Fibroblast of pulmonary artery (primary cell): ENCODE measurements at places on chromosomes 12 and 14.
A peak's percentile ranks its signal among the peaks of the same experiment; 100 is the strongest.

DNA sequence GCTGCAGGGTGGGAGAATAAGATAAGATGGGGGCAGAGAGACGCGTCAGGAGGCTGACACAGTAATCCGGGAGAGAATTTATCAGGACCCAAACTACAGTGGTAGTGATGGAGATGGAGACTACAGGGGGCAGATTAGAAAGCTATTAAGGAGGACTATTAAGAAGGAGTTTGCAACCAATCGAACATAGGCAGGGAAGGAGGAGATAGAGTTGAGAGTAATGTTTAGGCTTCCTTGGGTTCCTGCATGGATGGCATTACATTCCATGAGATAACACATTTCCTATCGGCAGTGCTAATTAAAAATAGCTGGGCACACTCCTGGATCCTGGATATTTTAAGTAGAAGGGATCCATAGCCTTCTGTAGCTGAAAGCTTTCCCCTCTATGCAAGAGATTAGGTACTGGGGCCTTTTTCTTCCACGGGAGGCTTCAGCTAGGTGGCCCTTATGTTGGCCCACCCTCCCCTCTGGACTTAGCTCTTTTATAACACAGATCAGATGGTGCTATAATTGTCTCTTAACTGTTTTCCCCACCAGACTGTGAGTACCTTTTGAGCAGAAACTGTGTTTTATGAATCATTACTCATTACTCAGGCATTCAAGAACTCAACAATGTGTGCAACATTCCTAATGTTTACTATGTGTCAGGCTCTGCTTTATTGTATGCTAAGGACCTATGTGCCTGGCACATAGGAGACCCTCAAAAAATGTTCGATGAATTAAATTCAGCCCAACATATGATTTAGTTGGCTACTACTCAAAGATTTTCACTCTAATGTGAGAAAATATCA is 113.0 kb downstream of the RMST start:
- DNase-seq, result no peak

GRCh38 chr12:25074954-25075353 is 120.0 kb downstream of the DNAI7 start:
- DNase-seq, result no peak

- no peak for DNase-seq
Observed at GRCh38 chr14:75213172-75213571, 36.8 kb upstream of the TMED10 start.

DNA sequence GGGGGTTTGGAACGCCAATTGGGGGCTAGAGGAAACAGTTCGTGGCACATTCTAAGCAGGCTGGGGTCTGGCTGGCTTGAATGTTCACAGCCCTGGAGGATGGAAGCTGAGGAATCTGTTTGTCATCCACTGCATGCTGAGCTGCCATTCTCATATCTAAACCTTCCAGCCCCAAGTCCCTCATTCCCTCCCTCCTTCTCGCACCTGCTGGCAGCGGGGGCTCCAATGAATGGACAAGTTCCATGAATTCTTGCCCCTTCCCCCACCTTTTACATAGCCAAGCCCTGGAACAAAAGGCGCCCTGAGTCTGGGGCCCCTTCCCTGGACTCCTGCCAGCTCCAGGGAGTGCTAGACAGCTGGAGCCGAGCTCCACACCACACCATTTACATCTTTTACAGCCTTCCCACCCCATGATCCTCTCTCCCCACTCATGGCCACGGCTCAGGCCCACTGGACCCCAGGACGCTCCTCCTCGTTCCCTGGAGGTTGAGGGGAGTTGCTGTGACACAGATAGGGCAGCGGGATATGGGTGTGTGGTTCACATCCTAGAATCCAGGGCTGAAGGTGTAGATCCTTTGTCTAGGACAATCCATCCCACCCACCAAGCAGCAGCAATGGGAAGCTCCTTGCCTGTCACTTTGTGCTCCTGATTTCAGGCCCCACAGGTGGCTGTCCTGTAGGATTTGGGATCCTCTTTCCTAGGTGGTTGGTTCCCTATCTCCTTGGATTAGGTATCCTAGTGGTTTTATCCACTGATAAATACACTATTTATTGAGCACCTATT is 21.7 kb upstream of the VRTN start:
- DNase-seq, result no peak

DNA sequence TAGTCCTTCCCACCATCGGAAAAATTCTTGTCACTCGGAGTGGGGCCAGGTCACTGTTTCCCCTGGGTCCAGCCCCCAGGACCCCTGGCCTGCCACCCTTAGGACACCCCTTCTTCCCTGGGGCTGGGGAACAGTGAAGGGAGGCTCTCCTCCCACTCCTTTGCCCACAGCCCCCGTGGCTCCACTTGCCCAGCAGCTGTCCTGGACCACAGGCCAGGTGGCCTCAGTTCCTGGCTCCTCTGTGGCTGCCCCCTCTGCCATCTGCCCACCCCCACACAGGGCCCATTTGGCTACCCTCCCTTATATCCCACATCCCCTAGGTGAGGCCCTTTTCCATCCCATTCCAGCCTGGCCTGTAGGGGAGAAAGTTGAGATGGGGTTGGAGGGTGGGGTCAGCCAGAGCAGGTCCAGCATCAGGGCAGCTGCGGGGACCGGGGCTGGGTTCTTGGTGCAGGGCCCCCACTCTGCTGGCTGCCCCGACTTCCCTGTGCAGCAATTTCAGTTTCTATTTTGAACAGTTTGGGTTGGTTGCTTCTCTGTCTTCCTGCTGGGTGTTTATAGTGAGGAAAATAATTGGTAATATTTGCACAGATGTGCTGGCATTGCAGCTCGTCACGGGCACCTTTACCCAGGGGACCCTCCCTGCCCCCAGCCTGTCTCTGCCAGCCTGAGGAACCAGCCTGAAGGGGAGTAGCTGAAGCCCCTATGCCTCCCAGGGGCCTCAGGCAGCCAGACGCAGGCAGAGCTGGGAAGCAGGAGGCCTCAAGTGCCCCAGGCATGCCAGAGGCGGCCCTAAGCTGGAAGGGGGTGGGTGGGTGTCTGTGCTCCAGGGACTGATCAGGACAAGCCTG is 23.4 kb downstream of the SYNDIG1L start:
- no peak for DNase-seq

DNA sequence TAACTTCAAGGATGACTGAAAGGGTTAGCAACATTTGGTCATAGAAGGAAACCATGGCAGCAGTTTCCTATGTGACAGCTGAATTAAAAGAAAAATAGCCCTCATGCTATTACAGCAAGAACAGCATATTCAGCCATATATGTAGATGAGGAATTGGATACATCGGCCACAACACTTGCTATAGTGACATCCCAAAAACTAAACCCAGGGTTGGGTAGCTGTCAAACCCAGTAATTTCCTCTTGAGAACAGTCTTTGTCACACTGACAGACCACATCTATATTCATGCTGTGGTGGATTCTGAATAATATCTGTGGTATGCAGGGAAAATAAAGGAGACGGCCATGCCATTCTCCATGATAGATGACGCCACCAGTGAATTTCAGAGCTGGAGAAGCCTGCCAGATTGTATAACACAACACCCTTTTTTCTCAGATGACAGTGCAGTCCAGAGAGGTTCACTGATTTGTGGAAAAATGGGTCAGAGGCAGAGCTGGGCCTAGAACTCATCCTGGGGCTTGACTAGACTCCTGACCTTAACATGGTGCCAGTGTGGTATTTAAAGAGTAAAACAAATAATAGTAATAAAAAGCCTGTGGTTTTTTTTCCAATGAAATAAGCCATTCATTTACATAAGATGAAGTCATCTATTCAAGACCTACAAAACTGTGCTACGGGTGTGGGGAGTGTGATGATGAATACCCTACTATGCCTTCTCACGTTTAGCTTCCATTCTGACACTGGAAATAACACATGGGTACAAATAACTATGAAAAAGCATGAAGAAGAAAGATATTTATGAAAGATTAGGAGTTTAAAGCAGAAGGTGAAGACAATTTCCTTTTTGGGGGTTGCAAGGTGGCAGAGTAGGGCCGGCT is 32.3 kb downstream of the EFCAB11 start:
- DNase-seq, result peak; percentile 89

DNA sequence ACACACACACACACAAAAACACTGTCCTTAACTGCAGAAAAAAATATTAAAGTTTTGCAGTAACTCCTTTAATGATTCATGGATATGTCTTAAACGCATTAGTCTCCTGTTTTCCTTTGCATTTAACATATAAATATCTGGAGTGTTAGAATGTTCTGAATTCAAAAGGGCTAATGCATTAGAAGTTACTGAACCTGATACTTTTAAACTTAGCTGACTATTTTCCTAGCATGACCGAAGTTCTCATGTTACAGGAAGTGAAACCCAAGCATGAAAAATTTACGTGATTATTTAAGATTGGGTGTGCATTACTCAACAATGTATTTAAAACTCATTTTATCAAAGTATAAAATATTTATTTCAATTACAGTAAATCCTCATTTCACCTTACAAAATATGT is 791.2 kb downstream of the FLRT2 start:
- peak; percentile 16 for DNase-seq

DNA sequence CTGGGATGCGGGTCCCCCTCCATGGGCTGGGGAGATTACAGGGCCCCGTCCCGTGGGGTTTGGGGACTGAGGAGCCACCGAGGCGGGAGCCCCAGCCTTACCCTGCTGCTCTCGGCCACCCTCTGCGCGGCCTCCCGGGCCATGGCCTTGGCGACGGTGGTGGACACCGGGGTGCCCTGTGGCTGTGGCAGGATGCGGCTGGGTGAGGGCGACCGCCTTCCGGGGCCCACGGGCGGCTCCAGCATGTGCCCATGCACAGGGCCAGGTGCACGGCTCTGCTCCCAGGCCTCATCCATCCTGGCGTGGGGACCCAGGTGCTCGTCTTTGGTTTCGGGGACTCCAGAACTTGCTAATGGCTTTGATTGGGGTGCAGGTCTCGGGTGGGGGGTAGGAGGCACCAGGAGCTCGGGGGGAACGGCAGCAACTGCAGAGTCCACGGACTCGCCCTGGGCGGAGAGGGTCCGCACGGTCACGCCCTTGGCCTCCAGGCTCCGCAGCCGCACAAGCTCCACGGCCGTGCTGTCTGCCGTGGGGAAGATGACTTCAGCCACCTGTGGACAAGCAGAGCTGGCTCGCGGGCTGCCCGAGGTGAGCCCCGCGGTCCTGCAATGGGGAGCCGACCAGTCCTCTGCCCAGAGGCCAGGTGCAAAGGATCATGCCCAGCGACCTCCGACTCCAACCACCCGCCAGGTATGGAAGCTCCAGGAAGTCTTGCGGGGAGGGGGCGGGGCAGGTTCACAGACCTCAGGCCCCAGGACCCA is 99.2 kb downstream of the PIWIL1 start:
- DNase-seq, result no peak

- no peak for DNase-seq
Observed at GRCh38 chr12:56633468-56634241, 3.5 kb upstream of the BAZ2A start.

- DNase-seq, result peak; percentile 75
Observed at GRCh38 chr14:65211341-65211987, 109.1 kb upstream of the MAX start.

GRCh38 chr12:82415402-82415801 is 57.1 kb downstream of the METTL25 start:
- DNase-seq, result peak; percentile 23

GRCh38 chr12:108757856-108758255 is 26.5 kb upstream of the CORO1C start:
- no peak for DNase-seq

DNA sequence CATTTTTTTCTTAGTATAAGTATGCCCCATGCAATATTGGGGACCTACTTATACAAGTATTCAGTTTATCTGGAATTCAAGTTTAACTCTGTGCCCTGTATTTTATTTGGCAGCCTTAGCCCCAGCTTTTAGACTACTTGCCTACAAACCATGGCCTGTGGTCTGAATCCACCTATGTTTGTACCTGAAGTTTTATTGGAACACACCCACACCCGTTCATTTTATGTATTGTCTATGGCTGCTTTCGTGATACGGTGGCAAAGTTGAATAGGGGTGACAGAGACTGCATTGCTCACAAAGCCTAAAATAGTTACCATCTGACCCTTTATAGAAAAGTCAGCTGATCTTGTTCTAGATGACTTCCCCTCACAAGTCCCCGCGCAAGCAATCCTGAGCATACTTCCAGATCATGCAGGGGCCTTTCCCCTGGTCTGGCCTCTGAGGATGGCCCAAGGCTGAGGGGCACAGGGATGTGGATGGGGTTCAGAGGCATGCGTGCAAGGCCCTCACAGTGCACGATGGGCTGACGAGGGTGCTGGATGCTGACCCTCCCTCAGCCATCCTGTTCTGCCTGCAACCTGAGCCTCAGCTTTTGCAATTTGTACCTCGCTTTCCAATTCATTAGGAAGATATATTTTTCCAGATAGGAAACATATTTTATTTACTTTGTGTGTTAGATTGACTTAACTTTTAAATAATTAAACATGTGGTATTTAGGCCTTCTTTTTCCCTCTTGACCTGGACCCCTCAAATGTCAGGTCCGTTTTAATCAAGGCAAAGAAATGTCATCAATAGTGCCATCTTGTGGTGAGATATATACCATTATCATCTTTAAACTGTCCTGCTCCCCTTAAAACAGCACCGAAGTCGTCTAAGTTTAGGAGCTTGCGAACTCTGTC is 527.3 kb upstream of the CCDC196 start:
- DNase-seq, result peak; percentile 56

DNA sequence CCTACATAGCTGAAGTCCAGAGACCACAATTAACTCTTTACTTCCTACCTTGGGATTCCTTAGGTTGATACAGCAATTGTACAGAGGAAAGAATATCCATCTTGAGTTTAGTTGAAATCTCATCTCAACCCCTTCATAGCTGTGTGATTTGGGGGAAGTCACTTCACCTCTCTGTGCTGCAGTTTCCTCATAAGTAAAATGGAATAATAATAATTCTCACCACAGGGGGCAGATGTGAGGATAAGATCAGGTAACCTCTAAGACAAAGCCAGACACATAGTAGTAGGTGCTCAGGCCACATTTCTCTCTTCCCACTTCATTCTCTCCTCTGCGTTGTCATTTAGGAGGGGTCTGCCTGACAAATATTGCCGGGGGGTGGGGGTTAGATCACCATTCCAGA is 6.7 kb downstream of the FOXN4 start:
- DNase-seq, result no peak

DNA sequence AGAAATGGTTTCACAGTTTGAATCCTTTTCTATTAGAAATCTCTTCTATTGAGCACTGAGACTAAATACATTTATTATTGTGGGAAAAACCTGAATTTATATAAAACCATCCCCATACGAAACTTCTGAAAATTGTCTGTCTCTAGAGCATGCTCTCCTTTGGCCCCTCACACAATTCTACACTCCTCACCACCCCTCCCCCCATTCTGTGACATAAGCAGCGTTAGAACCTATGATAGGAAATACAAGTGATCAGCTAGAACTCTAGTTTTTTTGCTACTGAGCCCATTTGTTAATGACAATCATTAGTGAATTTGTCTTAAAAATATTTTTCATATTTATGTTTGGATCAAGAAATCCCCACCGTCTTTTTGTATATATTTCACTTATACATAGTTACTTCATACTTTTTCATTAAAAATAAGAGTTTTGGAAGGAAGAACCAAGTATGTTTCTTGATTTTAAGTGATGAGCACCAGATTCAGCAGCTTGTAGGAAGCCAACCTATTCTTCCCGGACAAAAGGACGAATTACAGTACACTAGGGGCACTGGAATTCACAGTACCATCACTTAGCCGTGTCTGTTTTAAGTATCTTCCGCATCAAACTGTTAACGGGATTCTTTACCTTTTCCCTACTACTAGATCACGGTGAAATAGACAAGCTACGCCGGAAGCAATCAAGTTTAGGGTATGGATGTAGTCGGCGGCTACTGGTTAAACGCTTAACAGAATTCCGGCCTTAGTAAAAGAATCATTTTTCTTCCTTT is 724 bp downstream of the GTSF1 start:
- no peak for DNase-seq

GRCh38 chr12:124923905-124924734 is 9.7 kb upstream of the UBC start:
- peak; percentile 77 for DNase-seq

- DNase-seq, result no peak
Observed at GRCh38 chr12:122861587-122861970, 26.3 kb downstream of the HIP1R start.
